ENCODE measurements at places on chromosomes 2 and 18. TPM values are rescaled to one million over a fixed set of nuclear protein-coding genes. Genes with fewer than 3 reads are reported as not detected.
A peak's percentile ranks its signal among the peaks of the same experiment; 100 is the strongest.

Gene SLC38A11
- total RNA-seq, result 16.6 TPM

Gene LBH
- 62.3 TPM for total RNA-seq

Gene TRAF3IP1
- 27.0 TPM for total RNA-seq

Gene TSGA10
- 12.3 TPM for total RNA-seq

Gene HOXD8
- total RNA-seq, result not detected

Gene IL36B
- not detected for total RNA-seq

Gene HMSD
- 5.5 TPM for total RNA-seq

Gene OR6B2
- not detected for total RNA-seq

DNA sequence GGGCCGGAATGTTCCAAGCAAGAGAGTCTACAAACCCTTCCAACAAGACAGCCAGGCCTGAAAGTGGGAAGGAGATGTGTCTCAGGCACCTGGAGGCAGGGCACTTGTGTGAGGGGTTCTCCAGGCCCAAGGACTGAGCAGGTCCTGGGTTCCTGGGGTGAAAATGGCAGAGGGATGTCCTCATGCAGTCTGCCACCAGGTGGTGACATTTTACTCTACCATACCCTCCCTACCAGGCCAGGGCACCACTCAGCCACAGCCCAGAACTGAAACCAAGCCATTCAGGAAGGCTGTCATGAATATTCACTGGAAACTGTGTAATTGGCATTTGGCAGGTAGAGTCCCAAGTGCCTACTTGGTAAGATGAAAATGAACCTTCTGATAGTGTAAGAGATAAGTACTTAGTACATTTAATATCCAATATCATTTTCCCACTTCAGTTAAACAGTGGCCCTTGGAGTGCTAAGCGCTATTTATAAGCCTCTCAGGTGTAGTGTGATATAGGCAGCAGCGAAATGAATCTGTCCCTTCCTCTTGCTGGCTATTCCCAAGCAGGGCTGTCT is 185.1 kb downstream of the MYO5B start:
- no peaks in the 10 kb centered on the region for H3K36me3 ChIP-seq
- peak; percentile 16 for DNase-seq
- no peak overlapping the region for H3K27ac ChIP-seq

- no peak overlapping the region for H3K27ac ChIP-seq
- H3K4me3 ChIP-seq, result no peak overlapping the region
- no peaks in the 10 kb centered on the region for H3K4me1 ChIP-seq
- H3K27me3 ChIP-seq, result no peaks in the 10 kb centered on the region
- H3K36me3 ChIP-seq, result peaks cover 3% of the 10 kb centered on the region
- no peak for DNase-seq
Observed at GRCh38 chr2:19176977-19177376, 181.4 kb downstream of the OSR1 start.

- H3K36me3 ChIP-seq, result peaks cover 3% of the 10 kb centered on the region
- H3K4me3 ChIP-seq, result no peak overlapping the region
- H3K27ac ChIP-seq, result no peak overlapping the region
Observed at GRCh38 chr18:7740821-7741220, 173.7 kb downstream of the PTPRM start.

- peaks cover 25% of the 10 kb centered on the region for H3K27me3 ChIP-seq
- H3K27ac ChIP-seq, result no peak overlapping the region
- peaks cover 8% of the 10 kb centered on the region for H3K4me1 ChIP-seq
Observed at GRCh38 chr2:28528206-28528605, 32.3 kb downstream of the PLB1 start.

DNA sequence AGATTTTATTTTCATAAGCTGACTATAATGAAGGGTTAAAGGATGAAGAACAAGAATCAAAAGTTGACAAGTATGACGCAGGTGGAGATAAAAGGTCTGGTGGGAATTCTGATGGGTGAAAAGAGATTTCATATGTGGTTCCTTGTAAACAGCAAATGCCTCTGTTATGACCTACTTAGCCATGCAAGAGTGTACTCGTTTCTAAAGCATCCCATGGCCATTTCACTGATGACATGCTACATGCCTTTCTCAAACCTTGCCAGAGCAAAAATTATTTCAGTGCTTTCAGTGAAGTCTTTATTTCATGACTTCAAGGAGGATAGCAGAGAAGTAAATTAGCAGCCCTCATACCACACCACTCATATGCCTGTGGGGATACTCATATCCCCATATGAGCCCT is 71.7 kb downstream of the FEZ2 start:
- peaks cover 5% of the 10 kb centered on the region for H3K4me1 ChIP-seq
- DNase-seq, result no peak
- H3K27me3 ChIP-seq, result no peaks in the 10 kb centered on the region
- H3K27ac ChIP-seq, result no peak overlapping the region

DNA sequence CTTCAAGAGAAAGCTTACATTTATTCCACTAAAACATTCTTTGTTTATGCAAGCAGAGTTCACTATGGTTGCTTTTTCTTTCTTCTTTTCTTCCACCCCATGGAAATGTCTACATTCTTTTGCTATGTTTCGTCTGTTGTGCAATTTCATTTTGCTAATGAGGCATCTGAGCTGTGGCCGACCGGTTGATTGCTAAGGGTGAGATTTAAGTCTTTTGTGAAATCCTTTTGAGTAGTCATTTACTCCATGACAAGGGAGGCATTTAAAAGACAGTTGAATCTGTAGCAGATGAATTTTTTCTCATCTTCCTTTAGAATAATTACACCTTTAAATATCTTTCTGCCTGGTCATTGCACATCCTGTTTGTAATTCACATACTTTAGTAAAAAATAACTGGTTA is 324.1 kb upstream of the THUMPD2 start:
- no peaks in the 10 kb centered on the region for H3K27me3 ChIP-seq
- H3K4me1 ChIP-seq, result peaks cover 21% of the 10 kb centered on the region
- DNase-seq, result no peak
- no peaks in the 10 kb centered on the region for H3K36me3 ChIP-seq

- no peaks in the 10 kb centered on the region for H3K36me3 ChIP-seq
- no peak for DNase-seq
- H3K4me1 ChIP-seq, result peaks cover 35% of the 10 kb centered on the region
- H3K27ac ChIP-seq, result no peak overlapping the region
Observed at GRCh38 chr2:8998418-8999101, 4.9 kb downstream of the MBOAT2 start.

- no peak overlapping the region for H3K4me3 ChIP-seq
- no peak for DNase-seq
- H3K27ac ChIP-seq, result no peak overlapping the region
- H3K27me3 ChIP-seq, result peaks cover under 1% of the 10 kb centered on the region
- H3K36me3 ChIP-seq, result no peaks in the 10 kb centered on the region
Observed at GRCh38 chr2:104476075-104476474, 377.8 kb upstream of the POU3F3 start.

- DNase-seq, result no peak
- H3K36me3 ChIP-seq, result no peaks in the 10 kb centered on the region
- no peaks in the 10 kb centered on the region for H3K4me1 ChIP-seq
- no peaks in the 10 kb centered on the region for H3K27me3 ChIP-seq
- no peak overlapping the region for H3K4me3 ChIP-seq
- no peak overlapping the region for H3K27ac ChIP-seq
Observed at GRCh38 chr2:209591021-209591420, 167.2 kb downstream of the MAP2 start.

GRCh38 chr2:161146996-161147395 is 13.2 kb upstream of the TANK start:
- no peaks in the 10 kb centered on the region for H3K27me3 ChIP-seq
- H3K36me3 ChIP-seq, result peaks cover 7% of the 10 kb centered on the region
- DNase-seq, result no peak
- no peaks in the 10 kb centered on the region for H3K4me1 ChIP-seq
- H3K27ac ChIP-seq, result no peak overlapping the region
- no peak overlapping the region for H3K4me3 ChIP-seq

DNA sequence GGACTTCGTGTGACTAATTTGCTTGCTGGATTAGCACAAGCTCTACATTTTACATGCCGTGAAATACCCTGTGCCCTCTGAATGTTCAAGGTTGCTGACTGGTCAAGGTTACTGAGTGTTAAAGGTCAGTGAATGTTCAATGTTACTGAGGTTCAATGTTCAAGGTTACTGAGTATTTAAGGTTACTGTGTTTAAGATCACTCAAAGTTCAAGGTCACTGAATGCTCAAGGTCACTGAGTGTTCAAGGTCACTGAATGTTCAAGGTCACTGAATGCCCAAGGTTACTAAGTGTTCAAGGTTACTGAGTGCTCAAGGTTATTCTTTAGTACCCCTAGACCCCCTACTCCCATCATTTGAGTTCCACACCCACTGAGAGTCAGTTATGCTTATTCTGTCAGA is 277.6 kb downstream of the CLIP4 start:
- H3K27ac ChIP-seq, result no peak overlapping the region
- H3K4me3 ChIP-seq, result no peak overlapping the region
- H3K4me1 ChIP-seq, result peaks cover 2% of the 10 kb centered on the region
- H3K27me3 ChIP-seq, result peaks cover 30% of the 10 kb centered on the region
- no peak for DNase-seq

DNA sequence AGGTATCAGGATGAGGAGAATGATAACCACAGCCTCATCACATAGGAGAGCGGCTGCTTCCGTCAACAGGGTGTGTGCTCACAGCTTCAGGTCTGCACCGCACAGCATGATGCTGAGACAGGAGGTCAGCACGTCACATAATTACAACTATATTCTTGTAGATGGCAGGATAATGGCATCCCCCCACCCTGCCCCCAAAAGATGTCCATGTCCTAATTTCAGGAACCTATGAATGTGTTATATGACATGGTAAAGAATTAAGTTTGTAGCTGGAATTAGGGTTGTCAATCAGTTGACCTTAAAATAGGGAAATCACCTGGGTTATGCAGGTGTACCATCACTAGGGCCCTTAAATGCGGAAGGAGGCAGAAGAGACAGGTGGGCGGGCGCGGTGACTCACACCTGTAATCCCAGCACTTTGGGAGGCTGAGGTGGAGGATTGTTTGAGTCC is 73.9 kb downstream of the ARL4C start:
- no peaks in the 10 kb centered on the region for H3K27me3 ChIP-seq
- no peaks in the 10 kb centered on the region for H3K36me3 ChIP-seq
- peak overlapping the region; percentile 27 for H3K27ac ChIP-seq
- no peak for DNase-seq
- H3K4me3 ChIP-seq, result no peak overlapping the region

- H3K36me3 ChIP-seq, result no peaks in the 10 kb centered on the region
- peaks cover 1% of the 10 kb centered on the region for H3K4me1 ChIP-seq
- no peak overlapping the region for H3K4me3 ChIP-seq
- no peak for DNase-seq
- H3K27me3 ChIP-seq, result peaks cover 3% of the 10 kb centered on the region
Observed at GRCh38 chr2:132642415-132642814, 27.6 kb downstream of the LYPD1 start.

DNA sequence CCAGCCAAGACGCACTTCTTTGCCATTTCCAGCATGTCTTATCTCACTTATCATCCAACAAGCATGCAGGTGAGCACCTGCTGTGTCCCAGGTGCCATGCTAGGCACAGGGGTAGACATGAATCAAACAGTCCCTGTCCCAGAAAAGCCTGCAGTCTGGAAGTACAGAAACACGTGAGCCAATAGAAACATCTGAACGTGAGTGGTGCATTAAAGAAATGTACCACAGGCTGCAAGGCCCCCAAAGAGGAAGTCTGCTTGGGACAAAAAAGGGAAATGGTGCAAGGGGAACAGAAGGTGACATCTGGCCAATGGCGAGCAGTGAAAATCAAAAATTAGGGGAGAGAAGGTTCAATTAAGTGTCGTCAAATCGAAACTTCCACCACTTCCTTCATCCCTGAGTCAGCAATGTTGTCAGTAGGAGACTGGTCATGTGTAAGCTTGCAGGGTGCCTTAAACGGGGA is 17.6 kb upstream of the TMEM247 start:
- H3K27ac ChIP-seq, result peak overlapping the region; percentile 46
- H3K27me3 ChIP-seq, result peaks cover 9% of the 10 kb centered on the region
- no peaks in the 10 kb centered on the region for H3K36me3 ChIP-seq
- DNase-seq, result no peak
- H3K4me3 ChIP-seq, result no peak overlapping the region

GRCh38 chr2:200705305-200706041 is 106.2 kb upstream of the BZW1 start:
- no peak for DNase-seq
- peaks cover 5% of the 10 kb centered on the region for H3K27me3 ChIP-seq
- no peaks in the 10 kb centered on the region for H3K36me3 ChIP-seq
- H3K4me3 ChIP-seq, result no peak overlapping the region

- no peaks in the 10 kb centered on the region for H3K36me3 ChIP-seq
- H3K4me1 ChIP-seq, result peaks cover 8% of the 10 kb centered on the region
- peaks cover 17% of the 10 kb centered on the region for H3K27me3 ChIP-seq
- H3K4me3 ChIP-seq, result no peak overlapping the region
- no peak for DNase-seq
- H3K27ac ChIP-seq, result no peak overlapping the region
Observed at GRCh38 chr2:217976301-217976700, 26.5 kb downstream of the TNS1 start.

DNA sequence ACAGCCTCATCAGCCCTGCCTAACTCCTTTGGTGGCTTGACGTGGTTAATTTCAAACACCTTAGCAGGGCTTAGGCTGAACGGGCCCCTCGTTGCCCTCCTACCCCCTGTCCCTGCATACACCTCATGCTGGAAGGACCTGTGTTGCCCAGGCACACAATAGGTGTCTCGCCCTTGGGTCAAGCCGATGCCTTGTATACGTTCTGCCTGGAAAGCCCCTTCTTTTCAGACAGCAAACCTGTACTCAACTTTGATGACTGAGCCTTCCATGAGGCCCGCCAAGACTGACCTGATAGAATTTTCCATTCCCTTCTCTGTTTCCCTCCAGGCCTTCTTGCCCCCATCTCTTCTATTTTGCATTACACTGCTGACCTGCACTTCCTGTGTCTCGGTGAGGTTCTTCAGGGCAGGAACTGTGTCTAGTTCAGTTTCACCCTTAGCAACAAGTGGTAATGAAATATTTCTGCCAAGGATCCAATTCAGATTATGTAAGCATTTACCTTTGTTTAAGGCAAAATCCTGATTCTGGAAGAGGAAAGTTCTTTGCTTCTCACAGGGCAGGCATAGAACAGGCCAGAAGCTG is 7.9 kb downstream of the GREB1 start:
- DNase-seq, result no peak
- H3K36me3 ChIP-seq, result no peaks in the 10 kb centered on the region
- no peak overlapping the region for H3K4me3 ChIP-seq
- H3K27me3 ChIP-seq, result no peaks in the 10 kb centered on the region
- no peak overlapping the region for H3K27ac ChIP-seq
- peaks cover 33% of the 10 kb centered on the region for H3K4me1 ChIP-seq

GRCh38 chr2:68980956-68981355 is 6.5 kb downstream of the GKN1 start:
- no peak for DNase-seq
- no peaks in the 10 kb centered on the region for H3K4me1 ChIP-seq
- H3K27me3 ChIP-seq, result peaks cover 15% of the 10 kb centered on the region
